ENCODE measurements at places on chromosomes 2 and 18.

- DNase-seq: peak; percentile 14
Measured at GRCh38 chr2:69306393-69306821, 80.6 kb downstream of the GFPT1 start.

- DNase-seq: peak; percentile 78
Measured at GRCh38 chr2:216774620-216775019, 79.3 kb upstream of the IGFBP5 start.

DNA sequence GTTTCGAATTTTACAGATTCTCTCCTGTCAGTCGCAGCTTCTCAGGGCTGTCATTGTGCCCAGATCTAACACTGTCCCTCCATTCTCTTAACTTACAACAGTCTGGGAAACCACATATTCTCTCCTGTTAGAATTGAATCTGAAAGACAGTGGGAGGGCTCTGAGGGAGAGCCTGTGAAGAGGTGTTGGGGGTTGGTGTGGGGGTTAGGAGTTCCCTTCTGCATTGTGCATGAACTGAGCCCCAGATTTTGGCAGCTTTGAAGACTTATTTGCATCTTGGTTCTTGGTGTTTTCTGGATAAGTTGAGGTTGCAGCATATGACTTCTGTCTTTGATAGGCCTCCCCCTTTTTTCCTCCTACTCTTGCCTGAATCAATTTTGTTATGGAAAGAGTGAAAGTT is 64.1 kb downstream of the TANC1 start:
- no peak for DNase-seq

DNA sequence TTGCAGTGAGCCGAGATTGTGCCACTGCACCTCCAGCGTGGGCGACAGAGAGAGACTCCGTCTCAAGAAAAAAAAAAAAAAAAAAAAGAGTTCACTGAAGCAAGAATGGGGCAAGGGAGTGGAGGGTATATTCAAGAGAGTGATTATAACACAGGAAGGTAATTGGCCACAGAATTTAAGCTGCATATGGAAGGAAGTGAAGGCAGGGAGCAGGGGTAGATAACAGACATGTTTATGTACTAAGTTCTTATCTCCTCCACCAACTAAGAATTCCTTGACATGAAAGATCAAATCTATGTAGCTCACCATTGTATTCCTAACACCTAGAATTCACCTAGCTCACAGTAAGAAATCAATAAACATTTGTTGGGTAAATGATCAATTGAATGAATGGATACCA is 37.3 kb downstream of the GKN2 start:
- DNase-seq: no peak

GRCh38 chr2:118913803-118914645 is 28.0 kb upstream of the MARCO start:
- DNase-seq: no peak

DNA sequence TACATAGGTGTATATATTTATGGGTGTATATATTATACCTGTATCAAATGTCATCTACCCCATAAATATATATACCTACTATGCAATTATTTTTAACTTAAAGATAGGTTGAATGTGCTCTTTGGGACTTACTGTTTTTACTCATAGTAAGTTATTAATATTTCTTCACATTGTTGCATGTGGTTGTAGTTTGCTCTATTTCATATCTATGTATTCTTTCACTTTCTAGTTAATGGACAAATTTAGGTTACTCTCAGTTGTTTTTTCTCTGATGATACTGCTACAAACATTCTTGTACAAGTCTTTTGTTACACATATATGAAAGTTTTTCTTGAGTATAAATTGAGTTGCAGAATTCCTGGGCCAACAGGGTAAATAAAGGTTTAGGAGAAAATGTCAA is 601.8 kb upstream of the ID2 start:
- DNase-seq: no peak

DNA sequence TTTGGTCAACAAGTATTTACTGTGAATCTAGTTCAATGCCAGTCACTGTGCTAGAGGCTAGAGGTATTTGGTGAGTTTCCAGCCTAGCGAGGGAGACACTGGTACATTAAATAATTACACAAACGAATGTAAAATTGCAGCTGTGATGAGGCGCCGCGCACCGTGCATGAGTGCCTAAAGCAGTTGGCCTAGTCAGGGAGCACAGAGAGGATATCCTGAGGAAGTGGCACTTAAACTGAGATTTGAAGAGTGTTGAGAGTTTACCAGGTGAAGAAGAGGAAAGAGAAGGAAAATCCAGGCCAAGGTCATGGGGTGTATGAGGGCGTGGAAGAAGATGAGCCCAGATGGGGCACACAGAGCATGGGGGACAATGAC is 157.6 kb upstream of the NDUFV2 start:
- no peak for DNase-seq

GRCh38 chr2:100390001-100390940 is 27.2 kb downstream of the CHST10 start:
- DNase-seq: no peak

GRCh38 chr18:55161916-55162315 is 202.7 kb upstream of the CCDC68 start:
- no peak for DNase-seq
